Suppressor macrophage (primary cell): ENCODE measurements at places on chromosomes 1 and 21.

DNA sequence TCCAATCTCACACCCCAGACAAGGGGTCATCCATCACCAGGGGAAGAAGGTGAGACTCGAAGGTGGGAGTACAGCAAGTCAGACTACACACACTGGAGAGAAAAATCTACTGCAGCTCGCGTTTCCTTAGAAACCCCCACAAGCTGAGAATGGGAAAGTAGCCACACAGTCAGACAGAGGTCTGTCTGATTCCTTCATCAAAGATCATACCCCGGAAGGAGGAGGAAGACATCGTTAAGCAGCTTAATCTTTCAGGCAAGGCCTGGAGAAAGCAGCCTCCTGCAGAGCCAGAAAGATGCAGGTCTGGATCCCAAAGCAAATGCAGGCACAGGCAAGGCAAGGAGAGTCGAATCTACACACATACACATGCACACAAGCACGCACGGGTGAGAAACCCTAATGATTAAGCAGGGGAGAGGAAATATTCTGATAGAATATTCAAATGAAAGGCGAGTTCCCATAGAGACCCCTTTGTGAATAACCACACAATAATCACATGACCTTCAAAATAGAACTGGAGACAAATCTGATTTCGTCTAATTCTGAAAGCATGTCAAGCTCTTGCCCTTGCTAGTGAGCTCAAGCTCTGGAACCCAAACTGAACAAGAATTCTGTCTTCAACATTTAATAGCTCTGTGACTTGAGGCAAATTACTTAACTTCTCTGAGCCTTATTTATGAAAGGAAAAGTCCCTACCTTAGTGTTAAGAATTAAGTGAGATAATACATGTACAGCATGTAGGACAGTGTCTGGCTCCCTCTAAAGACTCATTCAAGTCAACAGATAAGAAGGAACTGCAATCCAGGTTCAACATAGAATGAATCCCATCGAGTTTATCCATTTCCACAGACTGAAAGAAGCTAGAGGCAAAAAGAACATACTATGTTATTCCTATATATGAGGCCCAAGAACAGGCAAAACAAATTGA is 387.8 kb downstream of the OMA1 start:
- no peak for DNase-seq

GRCh38 chr1:46187106-46187869 is 10.9 kb downstream of the POMGNT1 start:
- DNase-seq = no peak

- DNase-seq = no peak
Measured at GRCh38 chr1:80359666-80360065, 1353.1 kb upstream of the ADGRL4 start.

- no peak for DNase-seq
Measured at GRCh38 chr21:43204638-43205037, 35.8 kb downstream of the CRYAA start.

DNA sequence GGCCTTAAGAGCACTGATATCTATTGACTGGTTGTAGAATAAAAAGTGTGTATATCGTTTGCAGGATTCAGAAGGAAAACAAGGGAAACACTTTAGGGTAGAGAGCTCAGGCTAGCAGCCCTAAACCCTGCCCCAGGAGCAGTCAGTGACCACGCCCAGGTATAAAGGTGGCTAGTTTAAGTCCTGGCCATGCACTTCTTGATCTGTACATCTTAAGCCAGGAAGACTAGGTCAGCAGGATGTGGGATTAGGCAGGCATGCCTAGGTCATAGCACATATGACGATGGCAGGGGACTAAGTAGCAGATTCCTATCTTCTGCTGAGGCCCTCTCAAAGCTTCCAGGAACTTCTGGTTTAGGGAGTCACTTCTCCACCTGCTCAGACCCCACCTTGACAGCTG is 158.0 kb upstream of the CD34 start:
- DNase-seq = no peak

DNA sequence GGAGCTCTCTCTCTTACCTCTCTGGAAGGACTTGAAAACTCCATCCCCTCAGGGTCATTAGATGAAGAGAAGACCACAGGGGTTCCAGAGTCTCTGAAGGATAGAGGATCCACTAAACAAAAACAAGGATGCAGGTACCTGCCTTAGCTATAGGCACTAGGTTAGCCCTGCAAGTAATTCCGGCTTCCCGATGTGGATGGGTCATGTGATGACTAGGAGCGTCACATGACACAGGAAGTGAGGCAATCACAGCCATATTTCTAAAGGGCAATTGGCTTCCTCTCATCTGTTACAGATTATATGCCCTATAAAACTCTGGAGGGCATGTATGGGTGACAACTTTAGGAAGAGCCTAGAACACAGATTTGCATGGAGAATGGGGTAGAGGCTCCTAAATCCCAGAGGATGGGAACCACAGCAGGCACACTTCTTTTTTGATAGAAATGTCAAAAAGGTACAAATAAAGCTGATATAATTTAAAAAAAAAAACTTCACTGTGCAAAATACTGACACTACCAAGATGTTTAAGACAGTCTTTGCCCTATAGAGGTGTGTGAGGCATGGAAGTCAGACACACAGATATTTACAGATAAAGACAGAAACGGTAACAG is 14.1 kb downstream of the ENTREP3 start:
- peak; percentile 92 for DNase-seq

- peak; percentile 76 for DNase-seq
Measured at GRCh38 chr21:29423099-29423870, 124.6 kb downstream of the BACH1 start.

- no peak for DNase-seq
Measured at GRCh38 chr1:231238298-231238697, 2.7 kb upstream of the GNPAT start.

DNA sequence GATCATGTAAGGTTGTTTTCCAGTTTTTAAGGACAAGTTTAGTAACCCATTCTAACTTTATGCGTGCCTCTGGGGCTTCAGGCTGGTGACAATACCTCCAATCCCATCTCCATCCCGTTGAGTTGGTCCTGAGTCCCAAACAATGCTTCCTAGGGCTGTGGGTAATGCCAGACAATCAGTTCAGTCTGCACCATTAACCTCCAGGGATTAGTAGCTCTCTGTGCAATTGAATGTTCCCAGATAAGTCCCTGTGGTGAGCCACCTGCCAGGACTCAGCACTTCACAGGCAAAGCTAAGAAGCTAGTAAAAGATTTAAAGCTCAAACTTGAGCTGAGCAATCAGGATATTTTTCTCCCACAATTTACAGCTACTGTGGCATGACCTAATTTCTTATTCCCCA is 462.2 kb upstream of the PTBP2 start:
- DNase-seq = no peak

GRCh38 chr1:225891229-225891972 is 2.5 kb upstream of the LEFTY1 start:
- DNase-seq = no peak

DNA sequence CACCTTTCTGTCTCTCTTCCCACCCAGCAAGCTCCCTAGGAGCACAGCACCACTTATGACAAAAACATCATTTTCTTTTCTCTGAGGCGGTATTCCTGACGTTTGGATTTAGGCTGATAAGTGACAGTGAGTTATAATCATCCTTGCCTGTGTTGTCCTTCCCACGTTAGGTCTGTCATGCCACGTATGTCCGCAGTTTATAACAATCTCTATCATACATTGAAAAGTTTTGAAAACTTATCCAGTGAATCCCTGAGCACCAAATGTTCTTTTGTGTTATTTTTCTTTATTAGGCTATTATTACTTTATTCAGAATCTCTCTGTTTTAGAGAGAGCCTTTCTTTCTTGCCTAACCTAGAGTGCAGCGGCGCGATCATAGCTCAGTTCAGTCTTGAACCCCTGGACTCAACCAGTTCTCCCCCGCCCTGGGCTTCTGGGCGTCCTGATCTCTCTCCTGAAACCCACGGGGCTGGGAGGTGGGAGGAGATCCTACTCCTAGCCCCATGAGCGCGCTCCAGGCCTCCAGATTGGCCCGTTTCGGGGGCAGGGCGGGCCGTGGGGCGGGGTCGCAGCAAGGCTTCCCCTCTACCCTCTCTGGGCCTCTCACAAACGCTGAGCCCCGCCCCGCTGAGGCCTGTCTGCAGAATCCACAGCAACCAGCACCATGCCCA is at the start of gene GSTM2:
Gene GSTM2, plus strand, starts transcription at position 606 of the 671 bp plus-strand sequence. Its CDS starts 59 bp downstream, at position 665.
- DNase-seq = peak; percentile 77

GRCh38 chr1:38064197-38064903 is 17.8 kb upstream of the POU3F1 start:
- DNase-seq = peak; percentile 24

- no peak for DNase-seq
Measured at GRCh38 chr1:81377406-81377805, 423.3 kb upstream of the ADGRL2 start.

GRCh38 chr21:31176080-31176551 is 137.8 kb upstream of the KRTAP19-8 start:
- DNase-seq = peak; percentile 80

DNA sequence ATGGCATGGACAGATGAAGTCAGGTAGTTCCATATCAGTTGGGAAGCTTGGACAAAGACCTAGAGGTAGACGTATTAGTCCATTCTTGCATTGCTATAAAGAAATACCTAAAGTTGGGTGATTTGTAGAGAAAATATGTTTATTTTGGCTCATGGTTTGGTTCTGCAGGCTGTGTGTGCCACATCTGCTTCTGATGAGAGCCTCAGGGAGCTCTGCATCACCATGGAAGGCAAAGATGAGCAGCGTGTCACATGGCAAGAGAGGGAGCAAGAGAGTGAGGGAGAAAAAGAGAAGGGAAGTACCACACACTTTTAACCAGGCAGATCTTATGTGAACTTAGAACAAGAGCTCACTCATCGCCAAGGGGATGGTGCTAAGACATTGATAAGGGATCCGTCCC is 9.0 kb downstream of the TSACC start:
- DNase-seq = no peak

GRCh38 chr1:6157528-6158174 is 22.5 kb downstream of the CHD5 start:
- DNase-seq = no peak

DNA sequence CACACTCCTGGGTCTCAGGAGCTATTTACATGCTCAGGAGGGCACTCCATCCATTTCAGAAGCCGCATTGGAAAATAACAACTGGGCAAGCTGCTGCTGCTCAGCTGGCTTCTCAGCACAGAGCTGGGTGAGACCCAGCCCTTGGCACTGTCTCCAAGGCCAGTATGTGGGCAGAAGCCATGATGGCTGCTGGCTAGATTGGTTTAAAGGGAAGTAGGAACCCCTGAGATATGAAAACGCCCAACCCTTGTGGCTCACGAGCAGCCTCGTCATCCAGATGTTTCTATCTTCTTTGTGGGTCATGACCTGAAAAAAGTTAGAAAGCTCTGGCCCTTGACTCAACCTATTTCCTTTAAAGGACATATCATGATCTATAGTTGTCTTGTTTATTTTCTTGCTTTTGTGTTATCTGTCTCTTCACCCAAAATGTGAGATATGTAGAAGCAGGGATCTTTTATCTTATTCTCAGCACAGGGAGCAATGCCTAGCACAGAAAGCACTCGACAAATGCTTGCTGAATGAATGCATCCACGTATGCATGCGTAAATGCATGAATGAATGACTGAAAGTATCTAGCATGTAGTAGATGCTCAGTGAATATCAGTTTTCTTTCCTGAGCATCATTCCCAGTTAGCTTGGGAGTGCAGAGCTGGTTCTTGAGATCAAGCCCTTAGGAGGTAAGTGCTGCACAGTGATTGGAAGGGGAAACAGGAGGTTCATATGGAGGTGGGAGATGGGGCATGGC is 11.6 kb downstream of the MYBPH start:
- DNase-seq = peak; percentile 76

- DNase-seq = no peak
Measured at GRCh38 chr1:33338048-33338439, 17.1 kb upstream of the A3GALT2 start.

GRCh38 chr1:54335755-54336108 is 70.5 kb downstream of the SSBP3 start:
- no peak for DNase-seq

- peak; percentile 45 for DNase-seq
Measured at GRCh38 chr1:83882906-83883305, 116.0 kb downstream of the TTLL7 start.

DNA sequence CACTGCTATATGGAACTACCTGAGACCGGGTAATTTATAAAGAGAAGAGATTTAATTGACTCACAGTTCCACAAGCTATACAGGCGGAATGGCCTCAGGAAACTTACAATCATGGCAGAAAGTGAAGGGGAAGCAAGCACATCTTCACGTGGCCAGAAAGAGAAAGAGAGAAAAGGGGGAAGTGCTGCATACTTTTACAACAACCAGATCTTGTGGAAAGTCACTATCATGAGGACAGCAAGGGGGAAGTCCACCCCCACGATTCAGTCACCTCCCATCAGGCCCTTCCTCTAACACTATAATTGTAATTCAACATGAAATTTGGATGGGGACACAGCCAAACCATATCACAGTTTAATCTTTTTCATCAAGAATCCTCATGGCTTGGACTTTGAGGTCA is 339.2 kb upstream of the AJAP1 start:
- DNase-seq = peak; percentile 15

DNA sequence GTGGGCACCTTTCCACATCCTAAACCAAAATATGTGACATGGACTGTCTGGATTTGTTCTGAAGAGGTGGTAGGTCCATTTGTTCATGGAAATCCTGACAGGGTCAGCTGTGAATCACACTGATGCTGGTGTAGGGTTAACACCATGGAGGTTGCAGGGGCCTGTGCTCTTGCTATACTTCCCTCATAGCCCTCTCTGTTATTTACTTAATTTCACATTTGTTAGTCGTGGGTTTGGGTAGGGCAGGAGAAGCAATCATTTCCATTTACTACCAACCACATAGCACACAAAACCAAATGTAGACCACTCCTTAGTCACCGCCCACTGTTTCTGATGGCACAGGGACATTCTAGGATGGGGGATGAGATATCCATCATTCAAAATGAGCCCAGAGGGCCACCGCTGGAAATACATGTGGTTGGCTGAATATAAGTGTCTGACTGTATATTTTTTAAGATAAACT is 61.8 kb upstream of the POU2F1 start:
- no peak for DNase-seq

GRCh38 chr1:48214820-48215219 is 7.7 kb upstream of the SLC5A9 start:
- DNase-seq = no peak

GRCh38 chr1:223713546-223714420 is 1.4 kb downstream of the CAPN2 start:
- no peak for DNase-seq

GRCh38 chr1:31905093-31905509 is 33.1 kb downstream of the PTP4A2 start:
- no peak for DNase-seq

GRCh38 chr1:153598309-153599172 is 14.4 kb downstream of the S100A16 start:
- peak; percentile 68 for DNase-seq

DNA sequence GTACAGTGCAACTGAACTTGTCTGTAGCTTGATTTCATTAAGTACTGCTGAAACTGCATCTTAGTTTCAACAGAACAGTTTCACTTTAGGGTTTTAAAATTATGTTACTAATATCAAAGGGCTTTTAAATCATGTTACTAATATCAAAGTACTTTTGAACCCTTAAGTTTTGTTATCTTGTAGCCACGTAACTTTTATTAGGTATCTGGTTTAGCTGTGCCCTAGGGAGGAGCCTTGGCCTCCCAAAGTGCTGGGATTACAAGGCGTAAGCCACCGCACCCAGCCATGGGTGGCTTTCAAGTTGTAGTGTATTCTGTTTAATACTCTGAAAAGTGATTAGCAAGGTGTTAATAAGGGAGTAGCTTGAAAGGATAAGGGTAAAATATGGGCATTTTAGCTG is 2.0 kb downstream of the KDM4A start:
- no peak for DNase-seq

- DNase-seq = peak; percentile 80
Measured at GRCh38 chr21:44892536-44893277, 19.2 kb upstream of the PTTG1IP start.
